ENCODE measurements at places on chromosomes 3 and 15.

GRCh38 chr3:111210003-111210711 lies 138.5 kb downstream of the NECTIN3 start:
- no peak for DNase-seq

DNA sequence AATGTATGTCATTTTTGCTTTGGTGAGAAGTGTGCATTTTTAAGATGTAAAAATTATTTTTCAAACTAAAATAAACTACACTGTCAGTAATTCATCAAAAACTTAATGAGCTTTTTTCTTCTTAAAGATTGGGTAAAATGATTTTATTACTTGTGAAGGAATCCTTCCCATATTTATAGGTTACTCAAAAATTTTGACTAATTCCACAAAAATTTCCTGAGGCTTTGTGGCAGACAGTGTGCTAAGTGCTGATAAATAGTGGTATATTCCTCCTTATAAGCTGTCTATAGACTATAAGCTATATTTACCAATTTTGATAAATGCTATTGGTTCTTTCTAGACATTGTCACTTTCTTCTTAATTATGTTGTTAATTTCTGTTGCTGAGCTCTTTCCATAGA lies 284.5 kb upstream of the SEMA6D start:
- DNase-seq, result no peak

DNA sequence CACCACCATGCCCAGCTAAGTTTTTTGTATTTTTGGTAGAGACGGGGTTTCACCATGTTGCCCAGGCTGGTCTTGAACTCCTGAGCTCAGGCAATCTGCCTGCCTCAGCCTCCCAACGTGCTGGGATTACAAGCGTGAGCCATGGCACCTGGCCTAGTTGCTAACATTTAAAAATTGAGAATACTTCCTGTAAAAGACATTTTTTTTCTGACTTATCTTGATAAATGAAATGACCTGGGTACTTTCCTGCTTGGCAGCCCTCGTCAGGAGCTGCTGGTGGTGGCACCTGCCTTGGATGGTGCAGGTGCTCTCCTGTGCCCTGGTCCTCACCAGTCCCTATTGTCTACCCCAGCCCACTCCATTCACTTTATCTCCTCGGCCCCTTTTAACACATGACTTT lies 66.8 kb upstream of the FOXP1 start:
- DNase-seq, result no peak

DNA sequence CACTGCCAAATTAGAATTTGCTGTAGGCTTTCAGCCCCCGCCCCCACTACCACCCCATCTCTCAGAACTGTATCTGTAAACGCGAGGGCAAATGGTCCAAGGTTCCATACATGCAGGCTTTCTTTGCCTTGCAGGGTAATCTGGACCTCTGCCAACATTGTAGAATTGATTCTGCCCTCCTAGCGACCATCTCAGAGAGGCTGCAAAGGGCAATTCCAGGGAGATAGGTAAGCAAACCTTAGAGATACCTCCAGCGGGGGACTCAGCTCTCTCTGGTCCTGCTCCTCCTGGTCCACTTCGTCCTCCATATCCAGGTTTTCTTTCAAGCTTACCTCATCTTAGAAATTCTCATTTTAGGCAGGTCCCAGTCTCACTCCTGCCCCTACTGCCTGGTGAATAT lies 64.4 kb downstream of the SLMAP start:
- no peak for DNase-seq

DNA sequence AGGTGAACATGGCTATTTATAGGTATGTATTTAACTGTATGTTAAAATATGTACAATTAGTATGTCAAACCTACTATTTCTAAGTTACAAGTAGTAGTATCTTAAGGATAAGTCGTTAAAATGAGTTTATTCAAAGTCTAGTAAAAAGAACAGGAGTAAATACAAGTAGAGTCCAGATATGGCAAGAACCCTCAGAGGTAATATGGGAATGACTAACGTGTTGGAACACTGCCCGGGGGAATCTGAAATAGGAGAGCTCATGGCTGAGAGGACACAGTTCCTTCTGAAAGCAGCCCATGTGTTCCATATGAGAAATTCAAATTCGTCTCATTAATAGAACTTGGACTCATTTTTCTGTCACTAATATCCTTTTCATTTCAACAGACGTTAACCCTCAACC lies 158.8 kb downstream of the CLSTN2 start:
- no peak for DNase-seq
